ENCODE measurements at places on chromosomes 4 and X.
A peak's percentile ranks its signal among the peaks of the same experiment; 100 is the strongest.

DNA sequence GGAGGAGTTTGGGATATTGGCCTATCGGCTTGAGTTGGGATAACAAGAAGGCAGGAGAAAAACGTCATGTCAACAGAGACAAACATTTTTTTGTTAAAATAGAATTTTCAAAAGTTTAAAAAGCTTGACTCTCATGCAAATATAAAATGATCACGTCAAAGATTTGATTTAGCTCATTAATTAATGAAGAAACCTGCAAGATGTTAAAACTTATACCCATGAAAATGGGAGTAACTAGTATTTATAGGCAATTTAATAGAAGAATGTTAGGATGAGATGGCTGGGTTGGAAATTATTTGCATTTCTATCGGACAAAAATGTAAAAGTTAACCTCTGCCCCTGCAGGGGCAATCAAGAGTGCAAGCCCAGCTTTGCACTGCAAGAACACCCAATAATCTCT lies 184.6 kb upstream of the BCOR start:
- DNase-seq: no peak

- no peak for DNase-seq
These were observed 59.7 kb downstream of the NEIL3 start for GRCh38 chr4:177369372-177369771.

DNA sequence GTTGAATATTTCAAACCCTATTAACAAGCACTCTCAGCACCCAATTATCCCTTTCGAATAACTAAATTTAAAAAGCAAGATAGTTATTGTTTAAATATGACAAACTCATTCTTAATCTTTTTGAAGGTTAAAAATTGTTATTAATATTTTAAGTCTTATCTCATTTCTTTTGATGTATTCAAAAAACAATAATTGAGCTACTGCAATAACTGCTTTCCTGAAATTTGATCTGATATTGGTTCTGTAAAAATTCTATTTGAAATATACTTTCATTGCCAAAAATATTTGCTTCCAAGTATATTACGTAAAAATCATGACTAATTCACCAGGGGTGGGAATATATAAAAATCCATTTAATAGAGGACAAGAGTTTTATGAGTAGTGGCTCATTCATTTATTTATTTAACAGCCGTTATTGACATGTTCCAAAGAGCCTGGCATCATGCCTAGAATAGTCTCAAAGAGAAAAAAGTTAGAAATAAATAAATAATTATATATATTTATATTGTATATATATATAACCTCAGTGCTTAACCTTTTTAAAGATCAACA lies 34.4 kb downstream of the GLRA3 start:
- DNase-seq: no peak

- DNase-seq: no peak
These were observed 584.0 kb upstream of the TENM3 start for GRCh38 chr4:181659202-181659601.

GRCh38 chr4:10008609-10009005 lies 12.7 kb downstream of the SLC2A9 start:
- DNase-seq: no peak

- no peak for DNase-seq
These were observed 178.7 kb downstream of the DCTD start for GRCh38 chr4:182738283-182739047.

- DNase-seq: peak; percentile 6
These were observed 33.2 kb upstream of the SMS start for GRCh38 chrX:21907260-21907659.

DNA sequence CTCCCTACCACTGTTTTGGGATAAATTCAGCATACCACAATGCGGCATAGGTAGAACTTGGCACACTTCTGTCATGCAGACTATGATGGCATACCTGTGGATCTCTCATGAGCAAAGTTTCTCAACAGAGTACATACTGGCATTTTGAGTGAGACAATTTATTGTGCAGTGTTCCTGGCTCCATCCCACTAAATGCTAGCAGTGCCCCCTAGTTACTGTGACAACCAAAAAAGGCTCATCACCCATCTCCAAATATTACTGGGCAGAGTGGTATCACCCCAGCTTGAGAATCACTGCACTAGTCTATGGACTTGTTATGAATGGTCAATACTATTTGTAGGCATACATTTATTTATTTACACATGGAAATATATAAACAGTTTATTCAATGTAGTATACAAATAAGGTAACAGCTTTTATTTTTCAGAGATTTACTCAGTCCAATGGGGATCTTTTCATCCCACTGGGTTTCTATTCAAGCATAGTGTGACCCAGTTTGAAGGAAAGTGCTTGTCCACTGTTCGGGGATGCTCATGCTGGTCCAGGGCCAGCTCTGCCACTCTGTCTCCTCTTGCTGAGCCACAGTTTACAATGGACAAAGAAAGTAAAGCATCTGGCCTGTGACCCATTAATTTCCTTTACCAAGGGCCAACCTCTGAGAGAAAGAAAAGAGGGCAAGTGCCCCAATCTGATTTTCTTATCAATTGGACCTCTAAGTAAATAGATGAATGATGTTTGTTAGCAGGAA lies 81.0 kb upstream of the IL2 start:
- DNase-seq: no peak

- DNase-seq: no peak
These were observed 25.3 kb downstream of the DCHS2 start for GRCh38 chr4:154466336-154466735.

GRCh38 chrX:30887721-30888120 lies 1.3 kb downstream of the TAB3 start:
- no peak for DNase-seq

DNA sequence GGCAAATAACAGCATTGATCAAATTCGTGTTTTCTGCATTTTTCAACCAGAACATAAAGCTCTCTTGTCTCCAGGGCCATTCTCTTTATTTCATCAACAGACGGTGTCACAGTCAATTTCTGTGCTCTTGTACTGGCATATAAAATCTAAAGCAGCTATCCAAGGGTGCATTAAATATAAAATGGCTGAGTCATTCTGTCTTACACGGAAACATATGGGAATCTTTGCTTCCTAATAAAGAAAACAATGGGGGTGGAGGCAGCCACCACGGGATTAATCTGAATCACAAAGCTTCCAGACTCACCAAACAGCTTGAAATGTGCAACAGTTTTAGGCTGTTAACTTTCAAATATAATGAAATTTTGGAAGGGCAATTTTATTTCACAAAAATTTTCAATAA lies 132.6 kb downstream of the IL15 start:
- peak; percentile 55 for DNase-seq

GRCh38 chr4:112061207-112061817 lies 83.9 kb upstream of the FAM241A start:
- DNase-seq: no peak

- DNase-seq: no peak
These were observed 256.7 kb upstream of the LCORL start for GRCh38 chr4:18278244-18278643.

GRCh38 chr4:161256172-161256571 lies 907.6 kb downstream of the FSTL5 start:
- DNase-seq: no peak

DNA sequence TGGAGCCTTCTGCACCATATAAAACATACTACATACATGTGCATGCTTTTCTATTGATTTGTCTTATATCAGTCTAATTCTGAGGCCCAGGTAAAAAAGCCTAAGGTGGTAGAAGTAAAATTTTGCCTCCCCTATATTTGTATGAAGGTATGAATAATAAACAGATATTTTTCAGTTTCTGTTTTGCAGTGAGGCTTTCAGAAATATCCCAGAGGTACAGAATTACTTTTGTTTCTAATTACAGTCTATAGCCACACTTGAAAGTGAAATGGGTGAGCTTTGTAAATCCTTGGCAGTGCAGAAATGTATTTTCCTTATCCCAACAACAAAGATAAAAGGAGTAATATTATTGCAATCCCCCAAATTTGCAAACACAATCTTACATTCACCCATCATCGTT lies 59.5 kb downstream of the DDX60 start:
- no peak for DNase-seq

DNA sequence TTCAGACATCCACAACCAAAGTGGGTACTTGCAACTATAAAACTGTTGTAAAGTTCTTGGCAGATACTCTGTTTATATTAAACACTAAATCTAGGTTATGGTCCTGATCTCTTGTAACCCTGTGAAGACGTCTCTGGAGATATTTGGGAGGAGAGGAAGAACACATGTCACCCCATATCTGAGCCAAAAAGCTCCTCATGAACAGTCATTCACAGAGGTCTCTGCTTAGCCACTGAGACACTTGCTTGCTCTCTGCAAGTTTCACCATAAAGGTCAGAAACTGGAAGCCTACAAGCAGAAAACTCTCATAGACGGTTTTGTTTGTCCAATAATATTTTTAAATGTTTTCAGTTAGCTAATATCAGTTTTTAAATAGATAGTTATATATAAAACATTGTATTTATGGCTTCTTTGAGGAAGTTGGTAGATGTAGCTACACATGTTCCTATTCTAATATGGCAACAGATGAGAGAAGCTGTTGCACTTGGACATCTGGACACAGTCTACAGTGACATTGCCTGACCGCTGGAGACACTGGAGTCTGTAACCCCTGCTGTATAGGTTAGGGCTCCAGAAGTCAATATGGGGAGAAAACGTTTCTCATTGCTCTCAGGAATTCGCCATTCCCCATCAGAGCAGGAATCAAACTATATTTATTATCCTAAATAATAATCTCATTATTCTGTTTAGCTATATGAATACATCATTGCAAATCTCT lies 73.6 kb downstream of the C4orf46 start:
- DNase-seq: peak; percentile 4

Data from AG08395 (cell line).